ENCODE measurements at places on chromosomes 5 and 9.

DNA sequence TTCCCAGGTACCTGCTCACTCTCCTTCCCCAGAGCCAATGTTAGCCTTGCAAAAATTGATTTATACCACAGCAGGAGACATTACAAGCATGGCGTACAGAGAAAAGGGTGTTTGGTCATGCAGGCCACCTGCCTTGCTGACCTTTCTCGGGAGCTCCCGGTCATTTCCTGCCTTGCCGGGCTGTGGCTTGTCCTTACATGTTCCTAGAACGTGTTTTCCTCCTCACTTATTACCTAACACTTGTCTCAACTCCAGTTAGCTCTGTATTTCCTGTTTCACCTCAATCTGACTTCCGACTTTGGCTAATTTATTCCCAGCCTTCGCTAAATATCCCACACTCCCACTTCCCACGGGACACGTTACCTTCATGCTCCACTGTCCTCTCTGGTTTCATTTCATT lies 282.5 kb downstream of the ICE1 start:
- no peak for DNase-seq

DNA sequence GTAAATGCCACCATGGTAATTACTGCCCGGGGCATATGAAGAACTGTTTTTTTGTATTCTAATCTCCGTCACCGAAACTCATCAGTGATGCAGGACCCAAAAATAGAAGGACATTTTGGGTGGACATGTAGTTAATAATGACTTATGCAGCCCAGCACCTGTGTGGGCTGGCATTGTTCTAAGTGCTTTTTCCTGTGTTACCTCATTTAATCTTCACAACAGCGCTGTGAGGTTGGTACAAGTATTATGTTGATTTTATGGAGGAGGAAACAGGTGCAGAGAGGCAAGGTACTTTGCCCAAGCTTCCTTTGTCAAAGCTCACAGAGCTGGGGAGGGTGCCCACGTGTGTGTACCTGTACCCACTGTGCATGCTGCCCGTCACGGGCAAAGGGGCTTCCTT lies 58.4 kb downstream of the DAPK1 start:
- DNase-seq = no peak

GRCh38 chr5:62606878-62607277 lies 28.3 kb downstream of the LRRC70 start:
- no peak for DNase-seq

DNA sequence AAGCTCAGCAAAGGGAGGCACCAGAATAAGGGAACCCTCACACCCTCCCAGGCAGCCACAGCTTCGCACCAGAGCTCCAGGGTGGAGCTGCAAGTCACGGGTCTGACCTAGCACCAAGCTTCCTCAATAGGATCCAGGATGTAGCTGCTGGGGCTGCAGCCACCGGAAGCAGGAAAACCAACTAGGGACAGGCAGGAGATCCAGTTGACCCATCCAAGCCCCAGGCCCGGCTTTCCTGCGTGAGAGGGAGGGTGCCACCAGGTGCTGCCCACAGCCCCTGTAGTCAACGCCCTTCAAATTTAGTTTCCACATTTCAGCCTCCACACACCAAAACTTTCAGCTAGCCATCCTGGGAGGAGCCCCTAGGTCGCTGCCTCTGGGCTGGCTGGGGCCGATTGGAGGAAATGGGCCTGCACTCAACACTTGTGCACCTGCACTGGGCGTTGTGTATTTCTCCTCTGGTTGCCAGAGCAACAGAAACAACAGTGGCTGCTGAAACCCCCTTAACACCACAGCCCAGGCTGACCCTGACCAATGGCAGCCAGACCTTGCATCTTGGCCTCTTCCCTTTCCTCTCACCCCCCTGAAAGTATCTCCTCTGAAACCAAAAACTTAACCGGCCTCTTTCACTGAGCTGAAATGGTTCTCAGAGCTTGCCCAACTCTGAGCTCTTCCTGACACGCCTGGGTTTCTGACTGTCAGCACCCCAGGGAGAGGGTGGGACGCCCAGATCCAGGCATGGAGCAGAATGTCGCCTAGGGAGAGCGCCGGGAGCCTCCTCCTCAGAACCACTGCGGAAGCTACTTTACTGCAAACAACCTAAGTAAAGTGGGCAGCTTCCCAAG lies 226.5 kb upstream of the MAP3K1 start:
- DNase-seq = no peak

All from PC-9 (cell line).